ENCODE measurements at places on chromosomes 12 and 14.

- DNase-seq = no peak
Observed at GRCh38 chr12:44114906-44115305, 279.0 kb downstream of the TMEM117 start.

- peak; percentile 85 for DNase-seq
Observed at GRCh38 chr14:103103461-103104388, 9.2 kb downstream of the EXOC3L4 start.

DNA sequence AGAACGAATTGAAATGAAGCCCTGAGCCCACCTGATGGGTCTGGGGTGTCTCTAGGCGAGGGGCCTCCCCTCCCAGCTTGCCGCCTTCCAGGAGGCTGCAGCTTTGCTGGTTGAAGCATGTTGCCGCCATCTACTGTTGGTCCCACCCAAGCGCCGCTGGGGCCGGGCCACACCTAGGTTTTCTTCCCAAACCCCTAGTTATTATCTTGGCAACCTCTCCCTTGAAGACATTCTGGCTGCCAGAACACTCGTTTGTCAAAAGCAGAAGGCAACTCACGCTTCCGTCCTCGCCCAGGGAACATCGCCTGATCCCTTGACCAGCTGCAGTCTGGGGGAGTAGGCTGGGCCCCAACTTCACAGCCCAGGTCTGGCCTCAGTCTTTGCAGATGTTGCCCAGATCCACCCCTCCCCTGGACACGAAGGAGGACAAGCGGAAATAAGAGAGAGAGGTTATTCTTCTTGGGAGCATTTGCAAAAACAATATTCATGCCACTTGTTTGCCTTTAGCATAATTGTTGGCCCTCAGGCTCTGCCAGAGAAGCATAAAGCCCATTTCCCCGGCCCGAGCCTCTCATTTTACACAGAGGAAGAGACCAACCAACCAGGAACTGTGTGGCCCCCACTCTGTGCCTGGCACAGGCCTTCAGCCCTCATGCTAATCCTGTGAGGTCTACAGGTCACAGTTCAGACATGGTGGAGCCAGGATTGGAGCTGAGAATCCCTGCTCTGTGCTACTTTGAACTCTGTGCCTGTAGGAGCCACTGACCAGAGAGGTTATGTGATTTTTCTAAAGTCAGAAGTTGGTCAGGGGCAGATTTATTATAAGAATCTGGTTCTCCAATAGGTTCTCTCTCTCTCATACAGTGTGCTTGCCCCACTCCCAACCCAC is 6.8 kb downstream of the EMP1 start:
- DNase-seq = peak; percentile 83

GRCh38 chr14:99612738-99613330 is 8.8 kb upstream of the CCDC85C start:
- DNase-seq = peak; percentile 57

DNA sequence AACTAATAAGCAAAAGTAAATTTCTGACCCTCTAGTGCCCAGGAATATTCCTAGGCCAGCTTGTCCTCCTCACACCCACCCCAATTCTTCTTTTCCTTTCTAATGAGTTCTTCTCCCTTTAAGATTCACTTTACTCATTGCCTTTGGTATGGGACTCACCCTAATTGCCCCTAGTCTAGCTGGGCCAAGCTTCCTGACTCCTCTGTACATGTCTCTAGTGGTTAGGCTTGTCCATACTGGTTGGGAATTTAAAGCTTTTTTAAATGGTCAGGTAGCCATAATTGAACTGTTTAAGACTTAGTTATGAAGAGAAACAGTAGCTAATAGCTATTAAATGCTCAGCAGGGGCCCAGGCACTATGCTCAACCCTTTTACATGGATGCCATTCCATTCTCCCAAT is 248.2 kb downstream of the C12orf42 start:
- no peak for DNase-seq

- DNase-seq = no peak
Observed at GRCh38 chr12:15751741-15752140, 37.4 kb downstream of the EPS8 start.

- no peak for DNase-seq
Observed at GRCh38 chr12:45988264-45988663, 2.1 kb downstream of the SCAF11 start.

GRCh38 chr14:31993521-31993951 is 83.6 kb upstream of the ARHGAP5 start:
- DNase-seq = no peak

DNA sequence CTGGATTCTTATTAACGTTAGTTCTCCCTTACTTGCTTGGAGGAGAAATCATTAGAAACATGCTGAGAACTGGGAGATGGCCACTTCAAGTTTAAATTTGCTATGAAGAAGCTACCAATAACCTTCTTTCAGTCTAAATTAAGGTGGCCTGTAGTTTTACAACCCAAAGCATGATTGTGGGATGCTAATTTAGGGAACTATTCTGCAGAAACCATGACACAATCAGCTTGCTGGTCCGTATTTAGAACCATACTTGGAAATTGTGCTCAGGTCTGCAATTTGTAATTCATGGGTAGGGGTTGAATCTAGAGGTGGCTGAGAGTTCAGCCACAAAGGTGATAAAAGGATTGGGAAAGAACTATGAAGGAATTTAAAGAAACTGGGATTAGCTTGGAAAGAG is 405.7 kb downstream of the RAD51B start:
- DNase-seq = no peak

- no peak for DNase-seq
Observed at GRCh38 chr14:34650786-34651584, 21.0 kb upstream of the SNX6 start.

GRCh38 chr12:85947286-85947685 is 73.2 kb downstream of the NTS start:
- DNase-seq = peak; percentile 50

DNA sequence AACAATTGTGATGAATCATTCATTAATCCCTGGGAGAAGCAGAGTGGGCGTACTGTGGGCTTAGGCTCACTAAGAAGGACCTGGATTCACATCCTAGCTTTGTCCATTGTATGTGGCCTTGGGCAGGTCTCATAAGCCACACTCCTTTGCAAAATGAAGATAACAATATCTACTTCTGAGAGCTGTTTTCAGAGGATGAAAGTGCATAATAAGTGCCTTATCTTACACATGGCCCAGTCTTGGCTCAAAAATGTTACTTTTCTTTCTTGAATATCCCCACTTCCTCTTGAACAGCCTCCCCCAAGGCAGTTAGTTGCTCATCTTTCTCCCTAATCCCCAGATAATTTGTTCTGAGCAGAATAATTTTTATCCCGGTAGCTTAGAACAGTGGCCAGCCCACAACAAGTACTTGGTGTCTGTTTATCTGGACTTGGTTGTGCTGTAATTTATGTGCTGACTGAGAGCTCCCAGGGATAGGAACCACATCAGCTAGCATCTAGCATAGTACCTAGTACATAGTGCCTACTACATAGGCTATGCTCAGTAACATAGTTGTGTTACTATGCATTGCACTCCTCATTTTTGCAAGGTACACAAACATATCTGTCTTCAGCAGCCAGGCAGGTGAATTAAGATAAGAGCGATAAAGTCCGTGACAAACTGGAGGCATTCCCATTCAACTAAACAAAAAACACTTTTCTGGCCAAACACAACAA is 61.7 kb upstream of the NUDT4 start:
- DNase-seq = no peak

All from Right ventricle myocardium inferior (tissue), 1 donor.